ENCODE measurements at places on chromosomes 3 and 15.

- no peak for DNase-seq
These were observed 3.1 kb upstream of the RAD54L2 start for GRCh38 chr3:51535146-51536019.

DNA sequence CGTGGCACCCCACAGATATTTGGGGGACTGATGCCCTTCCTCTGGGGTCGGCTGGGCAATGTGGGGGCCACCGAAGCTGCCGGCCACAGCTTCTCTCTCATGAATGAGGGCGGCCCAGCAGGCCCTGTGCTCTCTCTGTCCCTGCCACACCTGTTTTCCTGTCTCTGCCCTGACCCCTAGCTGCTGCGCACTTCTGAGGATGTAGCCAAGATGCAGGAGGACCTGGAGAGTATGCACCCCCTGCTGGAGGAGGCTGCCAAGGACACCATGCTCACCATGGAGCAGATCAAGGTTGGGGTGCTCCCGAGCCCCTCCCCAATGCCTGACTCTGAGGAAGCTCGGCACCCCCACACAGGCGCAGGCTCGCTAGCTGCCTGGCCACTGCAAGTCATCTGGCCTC is 59.7 kb downstream of the SEMA3G start:
- DNase-seq = no peak

DNA sequence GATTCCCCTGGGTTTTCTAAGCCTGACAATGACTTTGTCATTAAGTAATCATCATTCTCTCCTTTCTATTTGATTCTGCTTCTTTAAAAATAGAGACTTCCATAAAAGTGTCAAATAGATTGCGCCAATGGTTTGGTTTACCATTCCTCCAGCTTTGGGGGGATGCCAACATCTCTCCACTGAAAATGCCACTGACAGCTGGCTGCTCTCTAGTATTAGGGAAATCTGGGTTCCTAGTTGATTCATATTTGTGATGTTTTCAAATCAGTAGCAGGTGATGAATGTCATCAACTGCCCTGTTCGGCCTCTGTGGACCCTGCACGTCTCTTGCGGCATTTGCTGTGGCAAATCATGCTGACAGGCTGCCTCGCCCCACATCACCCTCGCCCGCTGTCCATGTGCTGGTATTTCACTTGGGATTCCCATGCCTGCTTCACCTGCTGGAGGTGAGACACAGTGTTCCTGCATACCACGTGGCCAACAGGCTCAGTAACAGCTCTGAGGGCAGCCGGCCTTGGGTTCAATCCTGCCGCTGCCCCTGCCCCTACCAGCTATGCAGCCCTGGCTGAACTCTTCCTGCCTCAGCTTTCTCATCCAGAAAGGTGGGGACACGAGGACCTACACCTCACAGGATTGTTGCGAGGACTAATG is 28.1 kb downstream of the ZXDC start:
- no peak for DNase-seq

DNA sequence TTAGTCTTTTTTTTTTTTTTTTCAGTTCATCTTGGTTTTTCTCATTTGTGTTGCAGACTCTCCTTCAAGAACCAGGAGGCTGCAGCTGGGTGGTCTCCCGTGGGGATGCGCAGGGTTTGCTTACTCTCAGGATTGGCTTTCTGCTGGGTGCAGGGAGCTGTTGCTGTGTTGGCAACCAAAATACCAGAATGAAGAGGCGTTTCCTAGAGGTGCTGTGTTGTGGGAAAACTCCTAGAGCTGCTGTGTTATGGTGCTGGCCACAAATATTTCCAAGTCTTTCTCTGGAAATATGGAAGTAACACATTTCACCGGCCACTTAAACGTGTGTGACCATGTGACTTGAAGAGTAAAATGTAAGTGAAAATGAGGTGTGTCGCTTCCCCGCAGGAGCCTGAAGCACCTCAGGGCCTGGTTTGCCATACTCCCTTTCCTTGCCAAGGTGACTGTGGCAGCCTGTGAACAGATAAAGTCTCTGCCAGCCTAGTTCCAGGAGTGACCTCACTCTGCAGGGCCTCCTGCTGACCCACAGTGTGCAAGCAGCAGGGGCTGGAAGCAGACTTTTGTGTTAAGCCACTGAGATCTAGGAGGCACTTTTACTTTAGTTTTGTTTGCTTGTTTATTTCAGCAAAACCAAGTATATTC is 258.9 kb downstream of the ADAMTS17 start:
- DNase-seq = no peak

DNA sequence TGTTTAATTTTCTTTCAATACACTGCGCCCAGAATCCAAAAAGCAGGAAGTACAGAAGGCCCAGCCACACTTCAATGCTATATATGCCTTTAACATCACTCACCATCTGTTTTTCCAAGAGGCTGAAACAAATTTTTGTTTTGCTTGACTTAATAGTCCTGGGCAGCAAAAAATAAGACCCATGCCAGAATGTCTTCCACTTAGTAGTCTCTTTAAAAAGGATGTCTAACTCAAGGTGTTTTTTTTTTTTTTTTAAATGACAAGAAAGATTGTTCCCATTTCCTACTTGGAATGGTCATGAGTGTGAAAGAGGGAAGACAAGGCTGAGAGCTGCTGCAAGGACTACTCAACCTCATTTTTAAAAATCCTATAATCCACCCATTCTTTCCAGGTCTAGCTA is 590.3 kb upstream of the SGO1 start:
- DNase-seq = no peak

- no peak for DNase-seq
These were observed 8.6 kb downstream of the SPG11 start for GRCh38 chr15:44654858-44655257.

DNA sequence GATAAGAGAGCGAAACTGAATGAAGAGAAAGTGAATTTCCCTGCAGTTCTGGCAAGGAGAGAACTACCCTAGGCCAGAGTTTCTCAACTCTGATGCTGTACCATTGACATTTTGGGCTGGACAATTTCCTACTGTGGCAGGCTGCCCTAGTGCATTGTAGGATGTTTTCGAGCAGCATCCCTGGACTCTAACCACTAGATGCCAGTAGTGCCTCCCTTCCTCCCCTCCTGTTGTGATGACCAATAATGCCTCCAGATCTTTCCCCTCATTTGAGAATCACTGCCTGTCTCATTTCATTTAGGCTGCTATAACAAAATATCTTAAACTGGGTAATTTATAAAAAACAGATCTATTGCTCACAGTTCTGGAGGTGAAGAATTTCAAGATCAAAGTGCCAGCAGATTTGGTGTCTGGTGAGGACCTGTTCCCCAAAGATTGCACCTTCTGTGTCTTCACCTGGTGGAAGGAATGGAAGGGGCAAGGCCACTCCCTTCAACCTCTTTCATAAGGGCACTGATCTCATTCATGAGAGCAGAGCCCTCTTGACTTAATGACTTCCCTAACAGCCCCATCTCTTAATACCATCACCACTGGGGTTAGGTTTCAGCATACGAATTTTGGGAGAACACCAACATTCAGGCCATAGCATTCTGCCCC is 188.9 kb upstream of the MEIS2 start:
- DNase-seq = no peak

- peak; percentile 59 for DNase-seq
These were observed 14.6 kb downstream of the XIRP1 start for GRCh38 chr3:39177708-39178332.

DNA sequence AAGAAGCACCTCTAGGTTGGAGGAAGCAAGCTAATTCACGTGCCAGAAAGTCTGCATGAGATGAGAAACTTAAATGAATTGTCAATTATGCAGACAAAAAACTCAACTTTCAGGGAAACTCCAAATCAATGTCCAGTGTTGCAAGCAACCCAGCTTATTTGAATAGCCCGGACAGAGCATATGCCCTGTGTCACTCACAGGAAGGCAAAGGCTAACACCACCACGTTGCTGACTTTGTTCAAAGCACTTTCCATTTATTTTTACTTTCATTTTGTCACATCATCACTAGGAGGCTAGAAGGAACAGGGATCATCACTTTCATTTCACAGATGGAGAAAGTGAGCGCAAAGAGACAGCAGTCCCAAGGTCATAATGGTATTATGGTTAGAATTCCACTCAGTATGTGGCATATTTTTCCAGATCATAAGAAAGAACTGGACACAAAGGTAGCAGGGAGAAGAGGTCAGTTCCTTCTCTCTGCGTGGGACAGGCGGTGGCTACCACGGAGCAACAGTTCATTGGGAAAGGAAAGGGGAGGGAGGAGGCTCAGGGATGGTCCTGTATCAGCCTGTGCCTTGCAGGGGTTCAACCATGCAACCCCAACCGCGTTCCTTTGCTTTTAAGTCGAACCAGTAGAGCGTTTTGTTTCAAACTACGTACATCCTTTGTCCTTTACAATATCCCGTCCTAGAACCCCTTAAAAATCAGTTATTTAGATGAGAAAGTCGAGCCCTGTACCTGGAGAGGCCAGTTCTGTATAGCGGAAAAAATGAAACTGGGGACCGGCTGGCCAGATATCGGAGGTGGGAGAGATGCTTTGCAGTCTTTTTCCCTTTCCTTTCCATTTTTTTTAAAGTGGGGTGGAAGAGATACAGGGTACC is 1.1 kb downstream of the HEG1 start:
- no peak for DNase-seq

GRCh38 chr15:83446904-83447709 is at the start of gene SH3GL3:
Gene SH3GL3 (plus strand): TSS chr15:83447341. CDS start chr15:83447534, 193 bp downstream.
- DNase-seq = no peak

- no peak for DNase-seq
These were observed 730.7 kb downstream of the SQOR start for GRCh38 chr15:46365572-46365971.

DNA sequence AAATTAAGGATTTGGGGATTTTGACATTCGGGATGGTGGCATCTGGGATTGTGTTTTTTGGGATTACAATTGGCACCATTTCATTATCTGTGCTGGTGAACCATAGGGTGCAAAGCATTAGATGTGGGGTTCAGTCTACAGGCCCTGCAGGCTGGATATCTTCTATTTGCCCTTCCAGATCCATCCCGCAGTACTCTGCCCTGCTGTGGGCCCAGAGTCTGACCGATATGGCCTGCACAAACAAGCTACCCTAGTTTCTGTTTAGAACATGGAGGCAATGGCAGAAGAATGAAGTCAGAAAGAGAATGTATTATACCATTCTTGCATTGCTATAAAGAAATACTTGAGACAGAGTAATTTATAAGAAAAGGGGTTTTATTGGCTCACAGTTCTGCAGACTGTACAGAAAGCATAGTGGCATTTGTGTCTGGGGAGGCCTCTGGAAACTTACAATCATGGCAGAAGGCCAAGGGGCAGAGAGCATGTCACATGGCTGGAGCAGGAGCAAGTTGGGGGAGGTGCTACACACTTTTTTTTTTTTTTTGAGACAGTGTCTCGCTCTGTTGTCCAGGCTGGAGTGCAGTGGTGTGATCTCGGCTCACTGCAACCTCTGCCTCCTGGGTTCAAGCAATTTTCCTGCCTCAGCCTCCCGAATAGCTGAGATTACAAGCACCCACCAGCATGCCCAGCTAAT is 93.7 kb downstream of the NCEH1 start:
- DNase-seq = no peak

DNA sequence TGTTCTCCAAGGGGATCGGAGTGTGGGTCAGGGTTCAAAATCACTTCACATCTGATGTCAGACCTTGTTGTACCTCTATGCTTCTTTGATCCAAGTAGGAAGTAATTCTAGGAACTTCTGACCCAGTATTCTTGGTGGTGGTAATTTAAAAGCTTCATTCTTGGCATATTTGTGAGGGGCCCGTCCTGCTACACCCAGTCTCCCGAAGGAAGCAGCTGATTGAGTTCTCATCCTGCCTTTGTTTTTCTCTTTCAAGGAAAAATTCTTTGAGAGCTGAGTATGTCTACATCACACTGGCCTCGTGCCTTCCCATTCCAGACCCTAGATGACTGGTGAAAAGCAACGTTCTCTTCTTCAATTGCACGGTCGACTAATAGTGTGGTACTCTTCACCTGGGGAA is 234.4 kb upstream of the TPRG1 start:
- DNase-seq = no peak

DNA sequence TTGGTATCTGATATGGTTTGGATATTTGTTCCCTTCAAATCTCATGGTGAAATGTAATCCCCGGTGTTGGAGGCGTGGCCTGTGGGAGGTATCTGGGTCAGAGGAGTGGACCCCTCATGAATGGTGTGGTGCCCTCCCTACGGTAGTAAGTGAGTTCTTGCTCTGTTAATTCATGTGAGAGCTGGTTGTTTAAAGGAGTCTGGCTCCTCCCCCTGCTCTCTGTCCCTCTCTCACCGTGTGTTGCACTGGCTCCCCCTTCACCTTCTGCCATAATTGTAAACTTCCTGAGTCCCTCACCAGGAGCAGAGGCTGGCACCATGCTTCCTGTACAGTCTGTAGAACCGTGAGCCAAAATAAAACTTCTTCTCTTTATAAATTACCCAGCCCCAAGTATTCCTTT is 246.9 kb upstream of the AGTR1 start:
- no peak for DNase-seq

- no peak for DNase-seq
These were observed 490 bp upstream of the ALAS1 start for GRCh38 chr3:52197499-52197841.

DNA sequence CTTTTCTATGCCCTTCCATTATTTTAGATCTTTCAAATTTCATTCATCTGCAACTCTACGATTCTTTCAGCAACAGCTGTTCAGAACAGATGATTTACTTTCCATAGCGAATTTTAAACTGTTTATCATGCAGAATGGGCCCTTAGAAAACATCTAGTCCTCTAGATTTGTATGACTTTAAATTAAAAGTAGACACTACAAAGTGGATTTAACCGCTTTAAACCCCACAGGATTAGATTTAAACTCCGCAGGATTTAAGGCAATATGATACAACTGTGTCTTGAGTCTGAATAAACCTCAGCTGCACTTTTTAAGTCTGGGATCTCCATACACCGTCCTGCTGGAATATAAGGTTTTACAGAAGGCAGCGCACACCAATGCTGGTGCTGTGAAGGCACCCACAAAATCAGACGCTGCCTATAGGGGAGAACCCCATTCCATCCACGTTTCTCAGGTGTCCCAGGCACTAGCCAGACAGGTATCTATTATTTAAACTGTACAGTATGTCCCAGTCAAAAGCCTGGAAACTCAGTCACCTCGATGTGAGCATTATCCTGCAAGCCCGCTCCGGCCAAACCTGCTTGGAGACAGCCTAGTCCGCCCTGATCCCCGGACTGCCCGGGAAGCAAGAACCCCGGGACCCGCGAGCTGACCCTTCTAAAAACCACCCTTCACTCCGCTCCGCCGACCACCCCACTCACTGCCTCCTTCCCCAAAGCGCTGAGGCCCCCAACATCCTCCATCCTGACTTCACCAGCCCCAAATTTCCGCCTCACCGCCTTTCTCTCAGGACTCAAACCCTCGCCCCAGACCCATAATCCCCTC is 768 bp downstream of the ANO10 start:
- DNase-seq = no peak

GRCh38 chr3:190261015-190261414 is 61.2 kb downstream of the CLDN1 start:
- no peak for DNase-seq

- no peak for DNase-seq
These were observed 469.4 kb upstream of the ATP11B start for GRCh38 chr3:182323898-182324297.

- DNase-seq = peak; percentile 56
These were observed 275.3 kb downstream of the UACA start for GRCh38 chr15:70488002-70488605.

GRCh38 chr15:92924216-92924615 is 24.1 kb downstream of the CHD2 start:
- no peak for DNase-seq

GRCh38 chr3:100813828-100814227 is 104.5 kb downstream of the TFG start:
- DNase-seq = no peak
